NCI-H2029 treated with DMSO at 0.1 percent for 48 hours (cell line): ENCODE measurements at places on chromosomes 4 and X.

GRCh38 chr4:17109126-17109525 is 210.7 kb upstream of the LDB2 start:
- DNase-seq, result no peak

DNA sequence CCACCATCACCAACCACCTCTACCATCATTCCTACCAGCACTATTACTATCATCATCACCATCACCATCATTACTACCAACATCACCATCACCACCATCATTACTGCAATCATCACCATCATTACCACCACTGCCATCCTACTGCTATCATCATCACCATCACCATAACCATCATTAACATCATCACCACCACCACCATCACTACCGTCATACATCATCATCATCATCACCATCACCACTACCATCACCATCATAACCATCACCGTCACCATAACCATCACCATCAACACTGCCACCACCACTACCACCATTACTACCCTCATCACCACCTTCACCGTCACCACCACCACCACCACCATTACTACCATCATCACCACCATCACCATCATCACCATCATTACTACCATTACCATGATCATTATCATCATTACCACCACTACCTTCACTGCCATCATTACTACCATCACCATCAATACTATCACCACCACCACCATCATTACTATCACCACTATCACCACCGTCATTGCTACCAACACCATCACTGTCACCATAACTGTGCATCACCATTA is 71.8 kb downstream of the PSAPL1 start:
- DNase-seq, result no peak

- DNase-seq, result no peak
These were observed 758 bp downstream of the SCFD2 start for GRCh38 chr4:53365121-53365485.

DNA sequence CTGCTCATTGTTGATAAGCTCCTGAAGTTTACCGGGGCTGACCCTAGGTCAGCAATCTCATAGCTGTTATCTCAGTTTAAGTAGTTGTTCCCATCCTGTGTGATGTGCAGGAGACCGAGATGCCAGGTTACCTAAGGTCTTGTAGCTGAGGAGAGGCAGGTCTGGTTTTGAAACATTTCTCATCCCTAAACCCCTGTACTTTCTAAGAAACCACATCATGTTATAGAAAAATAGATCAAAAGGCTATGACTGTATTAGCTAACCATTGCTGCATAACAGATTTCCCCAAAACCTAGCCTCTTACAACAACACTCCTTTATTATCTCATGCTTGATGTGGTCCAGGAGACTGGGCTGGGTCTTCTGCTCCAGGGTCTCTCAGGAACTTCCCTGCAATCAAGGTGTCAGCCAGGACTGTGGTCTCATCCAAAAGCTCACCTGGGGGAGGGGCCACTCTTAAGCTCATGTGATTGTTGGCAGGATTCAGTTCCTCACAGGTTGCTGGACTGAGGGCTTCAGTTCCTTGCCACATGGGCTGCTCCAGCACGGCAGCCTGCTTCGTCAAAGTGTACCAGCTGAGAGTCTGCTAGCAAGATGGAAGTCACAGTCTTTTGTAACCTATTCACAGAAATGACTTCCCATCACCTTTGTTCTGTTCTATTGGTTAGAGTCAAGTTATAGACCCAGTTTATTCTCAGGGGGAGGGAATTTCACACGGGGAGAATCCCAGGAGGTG is 60.9 kb upstream of the CLCN4 start:
- no peak for DNase-seq

- DNase-seq, result no peak
These were observed 89.2 kb downstream of the GATB start for GRCh38 chr4:151671541-151672059.

GRCh38 chr4:183248201-183248600 is 71.9 kb downstream of the CLDN22 start:
- DNase-seq, result no peak

GRCh38 chr4:152161676-152162330 is 374.1 kb downstream of the FBXW7 start:
- no peak for DNase-seq

- no peak for DNase-seq
These were observed 18.7 kb upstream of the PLCXD1 start for GRCh38 chrX:262381-262909.

DNA sequence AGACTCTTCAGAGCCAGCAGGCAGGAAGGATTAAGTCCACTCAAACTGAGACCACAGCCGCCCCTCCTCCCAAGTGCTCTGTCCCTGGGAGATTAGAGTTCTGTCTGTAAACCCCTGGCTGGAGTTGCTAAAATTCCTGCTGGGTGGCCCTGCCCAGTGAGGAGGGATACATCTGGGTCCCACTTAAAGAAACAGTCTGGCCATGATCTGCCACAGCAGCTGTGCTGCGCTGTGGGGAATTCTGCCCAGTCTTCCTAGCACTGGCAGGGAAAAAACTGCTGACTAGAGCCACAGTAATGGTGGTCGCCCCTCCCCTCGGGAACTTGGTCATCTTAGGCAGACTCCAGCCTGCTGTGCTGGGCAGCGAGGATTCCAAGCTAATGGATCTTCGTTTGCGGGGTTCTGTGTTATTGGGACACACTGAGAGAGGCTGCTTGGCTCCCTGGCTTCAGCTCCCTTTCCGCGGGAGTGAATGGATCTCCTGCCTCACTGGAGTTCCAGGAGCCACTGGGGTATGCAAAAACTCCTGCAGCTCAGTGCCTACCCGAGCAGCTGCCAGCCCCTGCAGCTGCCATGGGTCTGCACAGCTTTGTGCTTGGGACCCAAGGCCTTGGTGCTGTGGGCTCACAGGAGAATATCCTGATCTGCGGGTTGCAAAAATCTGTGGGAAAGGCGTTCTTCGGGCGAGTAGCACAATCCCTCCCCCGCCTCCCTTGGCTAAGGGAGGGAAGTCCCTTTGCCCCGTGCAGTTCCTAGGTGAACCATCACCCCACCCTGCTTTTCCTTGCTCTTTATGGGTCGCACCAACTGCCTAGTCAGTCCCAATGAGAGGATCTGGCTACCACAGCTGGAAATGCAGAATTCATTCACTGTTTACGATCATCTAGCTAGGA is 15.7 kb downstream of the ZXDB start:
- DNase-seq, result no peak

GRCh38 chr4:31194823-31195222 is 474.7 kb downstream of the PCDH7 start:
- peak; percentile 73 for DNase-seq

GRCh38 chr4:181752516-181752915 is 490.7 kb upstream of the TENM3 start:
- DNase-seq, result no peak

- no peak for DNase-seq
These were observed 14.8 kb downstream of the ZNF280C start for GRCh38 chrX:130253916-130254315.

DNA sequence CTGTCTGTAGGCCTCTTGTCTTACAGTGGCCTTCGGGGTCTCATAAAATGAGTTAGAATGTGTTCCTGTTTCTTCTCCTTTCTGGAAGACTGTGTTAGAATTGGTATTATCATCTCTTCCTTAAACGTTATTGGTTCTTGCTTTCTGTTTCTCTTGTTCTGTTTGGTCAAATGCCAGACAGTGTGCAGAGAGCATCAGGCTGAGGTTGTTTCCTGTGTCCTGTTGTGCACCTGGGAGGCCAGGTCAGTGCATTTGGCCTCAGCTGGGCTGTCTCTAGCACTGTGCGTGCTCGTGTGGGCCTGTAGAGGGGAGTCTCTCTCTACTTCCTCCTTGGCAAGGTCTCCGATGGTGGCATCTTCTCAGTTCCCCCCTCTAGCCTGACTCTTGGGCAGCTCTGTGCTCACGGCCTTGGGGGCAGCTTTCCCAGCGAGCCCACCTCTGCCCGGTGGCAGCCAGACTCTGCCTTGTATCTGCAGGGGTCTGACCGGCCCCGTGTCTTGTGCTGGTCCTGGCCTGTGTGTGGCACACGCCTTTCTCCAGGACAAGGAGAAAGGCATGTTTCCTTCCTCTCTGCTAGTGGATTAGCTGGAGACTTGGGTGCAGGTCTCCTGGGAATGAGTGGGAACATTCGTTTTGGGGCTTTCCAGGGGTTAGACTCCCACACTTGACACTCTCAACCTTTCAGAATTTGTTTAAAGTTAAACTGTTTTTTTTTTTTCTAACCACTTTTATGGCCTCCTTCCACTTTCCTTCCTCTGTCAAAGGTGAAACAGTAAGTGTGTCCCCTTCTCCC is 62.3 kb downstream of the FAM193A start:
- DNase-seq, result no peak

- DNase-seq, result no peak
These were observed 91.3 kb upstream of the MAGEC2 start for GRCh38 chrX:142296421-142296820.

GRCh38 chr4:148355442-148356123 is 86.6 kb downstream of the NR3C2 start:
- DNase-seq, result no peak

DNA sequence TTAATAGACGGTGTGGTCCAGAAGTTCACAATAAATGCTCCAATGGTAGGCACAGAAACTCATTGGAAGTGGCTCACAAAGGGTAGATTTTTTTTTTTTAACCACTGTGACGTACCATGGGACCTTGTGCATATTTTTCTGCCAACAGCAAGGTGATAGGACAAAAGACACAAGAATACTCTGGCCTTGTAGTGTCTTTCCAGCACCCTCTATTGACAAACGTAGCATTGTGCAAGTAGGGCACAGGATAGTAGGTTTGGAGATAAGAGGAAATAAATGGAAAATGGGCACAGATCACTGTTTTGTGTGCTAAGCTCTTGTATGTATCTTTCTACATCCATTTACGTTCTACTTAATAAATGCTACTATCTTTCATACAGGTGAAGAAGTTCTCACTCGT is 2054.9 kb downstream of the PCDH7 start:
- DNase-seq, result no peak

- DNase-seq, result no peak
These were observed 82.7 kb downstream of the PARM1 start for GRCh38 chr4:75015627-75016026.

GRCh38 chr4:88720451-88721428 is 23.1 kb upstream of the NAP1L5 start:
- DNase-seq, result no peak

GRCh38 chr4:67723949-67724348 is 23.0 kb upstream of the UBA6 start:
- DNase-seq, result no peak

GRCh38 chr4:742742-743311 is 37.2 kb downstream of the PCGF3 start:
- DNase-seq, result no peak

DNA sequence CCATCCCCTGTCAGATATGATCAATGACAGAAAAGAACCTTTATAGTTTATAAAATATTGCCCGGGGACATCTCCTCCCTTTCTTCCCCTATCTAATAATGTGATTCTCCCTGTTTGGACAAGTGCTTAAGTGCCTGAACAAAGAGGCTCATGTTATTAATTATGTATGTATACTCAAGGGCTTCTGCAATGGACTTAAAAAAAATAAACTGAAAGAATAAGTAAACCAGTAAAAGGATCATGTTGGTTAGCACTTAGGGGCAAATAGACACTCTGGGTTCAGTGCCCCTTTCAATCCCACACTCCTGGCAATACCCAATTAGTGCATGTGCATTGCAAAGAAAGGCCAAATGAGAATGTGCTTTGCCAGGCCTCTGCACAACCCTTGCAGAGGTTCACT is 30.7 kb upstream of the RPS6KA6 start:
- no peak for DNase-seq

GRCh38 chrX:116749943-116750342 is 287.2 kb upstream of the CT83 start:
- DNase-seq, result no peak

GRCh38 chr4:68498413-68499007 is 51.2 kb downstream of the TMPRSS11E start:
- DNase-seq, result peak; percentile 40

GRCh38 chrX:132924426-132924825 is 34.0 kb downstream of the HS6ST2 start:
- DNase-seq, result no peak

- no peak for DNase-seq
These were observed 23.9 kb downstream of the HMX1 start for GRCh38 chr4:8847764-8848163.

DNA sequence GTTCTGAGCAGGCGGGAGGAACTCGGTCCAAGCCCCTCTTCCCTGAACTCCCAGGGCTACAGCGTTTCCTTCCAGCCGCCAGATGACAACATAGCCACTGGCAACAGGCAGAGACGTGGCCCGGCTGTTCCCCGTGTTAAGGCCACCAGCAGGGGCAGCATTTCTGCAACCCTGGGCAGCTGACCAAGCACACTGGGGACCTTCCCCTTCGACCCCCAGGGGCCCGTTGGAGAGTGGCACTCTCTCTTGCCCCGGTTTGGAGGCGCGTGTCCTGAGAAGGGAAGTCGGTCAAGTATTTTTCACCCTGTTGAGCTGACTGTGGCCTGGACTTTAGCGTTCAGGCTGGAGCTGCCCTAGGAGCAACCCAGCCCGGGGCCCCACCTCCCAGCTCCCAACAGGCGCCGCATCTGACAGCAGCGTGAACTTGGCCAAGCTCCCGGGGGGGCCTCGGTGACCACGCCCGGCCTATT is 37.6 kb downstream of the ZBTB49 start:
- no peak for DNase-seq

- DNase-seq, result no peak
These were observed 200.5 kb upstream of the CXorf66 start for GRCh38 chrX:140165849-140166248.

GRCh38 chrX:130109429-130110378 is 593 bp downstream of the ELF4 start:
- no peak for DNase-seq
